Activated T-helper 1 cell treated with anti-CD3 and anti-CD28 coated beads, Interleukin-12 subunit alpha, Interleukin-12 subunit beta, Interleukin-2, Interleukin-4 antibody, amounts not matched to agents 30 ng/mL and 10 ng/mL and 1 ng/mL, durations not matched to agents 14 hours and 24 hours and 36 hours (primary cell): ENCODE measurements at places on chromosomes 3 and 15.

GRCh38 chr15:99424131-99424571 is 141.6 kb upstream of the MEF2A start:
- no peak for DNase-seq

GRCh38 chr3:118729546-118729945 is 305.1 kb downstream of the IGSF11 start:
- DNase-seq, result no peak

- DNase-seq, result no peak
Measured at GRCh38 chr3:177119829-177120228, 77.5 kb downstream of the TBL1XR1 start.

GRCh38 chr3:178406206-178406605 is 130.0 kb upstream of the KCNMB2 start:
- DNase-seq, result no peak

- no peak for DNase-seq
Measured at GRCh38 chr15:98938105-98938417, 69.5 kb downstream of the PGPEP1L start.

- DNase-seq, result no peak
Measured at GRCh38 chr3:169759256-169759655, 5.6 kb downstream of the TERC start.

GRCh38 chr3:26703519-26703918 is 80.9 kb downstream of the LRRC3B start:
- no peak for DNase-seq

DNA sequence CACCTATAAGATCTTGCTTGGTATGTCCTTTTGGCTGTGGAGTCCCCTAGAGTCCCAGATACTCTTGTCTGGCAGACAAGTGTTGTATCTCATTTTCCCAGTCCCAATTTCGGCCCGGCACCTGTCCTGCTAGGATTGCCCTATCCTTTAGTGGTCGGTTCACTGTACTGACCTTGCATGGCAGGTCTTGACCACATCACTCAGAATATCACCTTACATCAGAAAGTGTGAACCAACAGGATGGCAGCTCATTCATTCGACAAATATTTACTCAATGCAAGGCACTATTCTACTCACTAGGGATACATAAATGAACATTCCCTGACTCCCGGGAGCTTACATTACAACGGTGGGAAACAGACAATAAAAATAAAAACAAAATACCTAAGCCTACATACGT is 5.7 kb upstream of the CCDC80 start:
- DNase-seq, result no peak

DNA sequence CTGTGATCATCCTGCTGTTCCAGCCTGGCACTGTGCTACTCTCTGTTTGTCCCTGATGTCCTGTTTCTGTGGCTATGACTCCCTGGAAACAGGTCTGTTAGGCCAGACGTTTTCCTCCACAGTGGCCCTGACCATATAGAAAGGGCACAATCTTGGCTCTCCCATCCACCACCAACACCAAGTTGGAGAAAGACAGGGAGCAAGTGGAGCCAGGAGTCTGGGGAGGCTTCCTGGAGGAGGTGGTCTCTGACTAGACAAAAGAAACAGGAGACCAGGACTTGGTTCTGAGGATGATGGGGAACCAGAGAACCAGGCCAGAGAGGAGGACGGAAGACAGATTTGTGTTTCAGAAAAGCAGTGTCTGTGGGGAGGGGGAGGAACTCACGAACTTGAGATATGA is 49.2 kb upstream of the SMAD6 start:
- no peak for DNase-seq

GRCh38 chr3:154954757-154955156 is 125.4 kb upstream of the MME start:
- DNase-seq, result no peak

DNA sequence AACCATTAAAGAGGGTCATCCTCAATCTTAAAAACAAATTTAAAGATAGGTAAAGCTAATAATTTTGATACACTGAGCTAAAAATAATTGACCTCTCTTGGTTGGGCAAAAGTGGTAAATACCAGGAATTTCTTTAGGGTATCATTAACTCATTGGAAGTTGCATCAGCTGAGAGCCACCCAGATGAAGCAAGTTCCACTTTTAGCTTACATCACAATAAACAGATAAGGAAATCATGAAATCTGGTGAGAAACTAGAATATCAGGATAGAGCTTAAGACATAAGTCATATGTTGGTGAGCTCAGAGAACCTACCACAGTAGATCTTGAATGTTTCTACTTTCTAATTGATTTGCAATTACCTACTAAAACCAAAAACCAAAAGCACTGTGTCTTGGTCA is 97.4 kb upstream of the SLC2A2 start:
- DNase-seq, result no peak

DNA sequence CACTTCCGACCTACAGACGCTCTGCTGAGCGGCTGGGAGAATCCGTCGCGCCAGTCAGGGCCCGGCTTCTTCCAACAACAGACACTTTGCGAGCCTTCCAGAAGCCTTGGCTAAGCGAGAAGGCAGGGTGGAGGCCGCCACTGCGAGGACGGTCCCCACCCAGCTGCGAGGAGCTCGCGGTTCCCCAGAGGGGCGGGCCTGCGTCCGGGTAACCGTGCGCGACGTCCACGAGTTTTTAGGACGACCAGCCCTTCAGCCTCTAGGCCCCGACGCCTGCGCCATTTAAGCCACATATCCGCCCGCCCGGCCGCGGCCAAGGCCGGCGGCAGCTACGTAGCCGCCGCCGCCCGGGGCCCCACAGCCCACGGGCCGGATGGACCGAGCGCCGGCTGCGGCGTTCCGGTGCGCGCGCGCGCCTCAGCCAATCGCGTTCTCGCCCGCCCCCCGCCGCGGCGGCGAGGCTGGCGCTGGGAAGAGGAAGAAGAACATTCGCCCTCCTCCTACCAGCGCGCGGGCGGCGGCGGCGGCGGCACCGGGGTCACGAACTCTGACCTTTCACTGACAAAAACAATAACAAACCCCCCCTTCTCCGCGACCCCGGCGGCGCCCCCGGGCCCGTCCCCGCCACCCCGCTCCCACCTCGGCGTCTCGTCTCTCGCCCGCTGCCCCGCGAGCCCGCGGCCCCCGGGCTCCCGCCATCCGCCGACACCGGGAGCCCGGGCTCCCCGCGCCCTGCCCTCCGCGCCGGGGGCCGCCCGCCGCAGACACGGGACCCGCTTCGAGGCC is at the start of gene NR2C2:
NR2C2 (plus strand) TSS at position 484 of the 786 bp plus-strand sequence. CDS start 56,332 bp downstream, outside the sequence.
- peak; percentile 88 for DNase-seq

DNA sequence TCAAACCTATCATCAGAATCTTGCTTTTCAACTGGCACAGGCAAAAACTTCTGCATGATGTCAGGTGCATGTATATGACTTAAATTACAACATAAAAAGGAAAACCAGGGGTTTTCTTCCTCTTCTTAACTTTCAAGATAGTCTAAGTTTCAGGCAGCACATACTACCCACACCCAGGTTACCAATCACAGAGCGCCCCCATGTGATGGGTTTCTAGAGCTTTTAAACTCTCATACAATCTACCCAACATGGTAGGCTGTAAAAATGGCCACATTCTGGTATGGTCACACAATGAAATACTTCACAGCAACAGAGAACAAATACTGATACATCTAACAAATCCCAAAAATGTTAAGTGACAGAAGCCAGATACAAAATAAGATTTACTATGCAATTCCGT is 7.4 kb downstream of the MESD start:
- no peak for DNase-seq

DNA sequence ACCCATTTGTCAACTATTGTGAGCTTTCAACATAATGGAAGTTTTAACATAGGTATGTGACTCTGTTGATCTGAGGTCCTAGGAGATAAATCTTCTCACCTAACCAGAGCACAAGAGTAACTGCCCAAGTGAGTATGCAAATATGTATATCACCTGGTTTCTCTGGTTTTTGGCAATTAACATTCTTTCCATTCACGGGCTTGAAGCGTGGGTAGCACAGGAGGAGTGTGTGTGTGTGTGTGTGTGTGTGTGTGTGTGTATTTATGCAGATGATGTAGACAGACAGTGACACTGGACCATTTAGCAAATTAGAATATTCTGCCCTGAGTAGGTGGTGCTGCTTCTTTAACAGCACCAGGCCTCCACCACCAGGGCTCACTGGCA is 15.0 kb downstream of the EPHB1 start:
- DNase-seq, result no peak

DNA sequence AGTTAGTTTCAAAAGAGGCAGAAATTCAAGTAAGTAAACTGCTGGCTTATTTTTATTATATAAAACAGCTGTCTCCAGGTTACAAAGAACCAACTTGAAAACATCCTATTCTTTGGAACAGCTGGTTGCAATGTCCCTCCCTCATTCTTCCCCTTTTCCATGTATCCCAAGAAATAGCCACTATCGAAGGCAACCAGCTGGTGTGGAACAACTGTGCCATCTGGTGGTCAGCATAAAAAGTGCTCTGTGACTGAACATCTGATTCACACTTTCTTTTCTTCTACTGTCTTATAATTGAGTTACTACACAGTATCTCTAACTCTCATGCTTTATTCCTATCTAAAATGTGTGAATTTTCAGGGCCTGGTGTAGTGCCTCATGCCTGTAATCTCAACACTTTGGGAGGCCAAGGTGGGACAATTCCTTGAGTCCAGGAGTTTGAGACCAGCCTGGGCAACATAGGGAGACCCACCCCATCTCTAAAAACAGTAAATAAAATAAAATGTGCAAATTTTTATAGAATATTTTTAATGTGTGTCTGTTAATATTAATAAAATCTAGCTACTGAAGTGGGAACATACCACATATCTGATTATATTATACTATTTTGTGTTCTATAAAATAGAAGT is 9.6 kb downstream of the OSBPL11 start:
- peak; percentile 23 for DNase-seq

GRCh38 chr3:8400911-8401310 is 100.7 kb upstream of the LMCD1 start:
- no peak for DNase-seq

GRCh38 chr3:13881536-13882410 is 1.9 kb upstream of the WNT7A start:
- no peak for DNase-seq

DNA sequence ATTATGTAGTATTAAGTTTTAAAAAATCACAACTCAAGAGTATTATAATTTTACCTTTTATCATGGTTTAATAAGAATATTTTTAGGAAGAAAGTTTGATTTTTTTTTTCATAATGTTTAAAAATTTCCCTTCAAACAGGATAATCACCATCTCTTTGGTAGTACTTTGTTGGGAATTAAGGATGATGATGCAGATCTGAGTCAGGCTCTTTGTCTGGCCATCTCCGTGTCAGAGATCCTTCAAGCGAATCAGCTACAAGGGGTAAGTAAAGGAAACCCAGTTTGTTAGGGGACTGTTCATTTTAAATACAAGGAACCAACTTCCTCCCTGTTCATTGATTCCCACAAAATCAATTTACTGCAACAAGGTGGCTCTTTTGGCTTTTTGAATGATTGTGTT is 36.8 kb upstream of the NIT2 start:
- DNase-seq, result no peak

DNA sequence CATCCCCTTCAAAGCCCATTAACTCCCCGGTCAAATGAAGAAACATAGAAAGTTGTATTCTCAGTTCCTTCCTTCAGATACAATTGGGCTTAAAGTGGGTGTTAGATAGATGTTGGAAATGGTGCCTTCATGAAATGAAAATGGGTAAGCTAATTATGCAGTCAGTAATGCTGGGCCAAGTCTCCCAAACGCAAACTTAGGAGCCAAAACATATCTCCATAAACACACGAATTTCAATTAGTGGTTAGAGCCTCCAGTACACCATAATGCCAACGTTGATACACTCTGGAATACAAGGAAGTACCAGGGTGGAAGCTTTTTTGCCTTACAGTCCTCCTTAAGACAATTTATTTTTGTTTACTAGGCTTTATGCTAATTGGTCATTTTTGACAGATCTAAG is 1059.0 kb downstream of the TUSC7 start:
- no peak for DNase-seq

GRCh38 chr3:194840661-194841514 is 155.2 kb downstream of the FAM43A start:
- no peak for DNase-seq

- no peak for DNase-seq
Measured at GRCh38 chr3:42732196-42732828, 29.7 kb upstream of the HHATL start.

- DNase-seq, result no peak
Measured at GRCh38 chr3:13142552-13143380, 69.5 kb upstream of the IQSEC1 start.

- DNase-seq, result no peak
Measured at GRCh38 chr3:64575211-64575844, 112.5 kb downstream of the ADAMTS9 start.

DNA sequence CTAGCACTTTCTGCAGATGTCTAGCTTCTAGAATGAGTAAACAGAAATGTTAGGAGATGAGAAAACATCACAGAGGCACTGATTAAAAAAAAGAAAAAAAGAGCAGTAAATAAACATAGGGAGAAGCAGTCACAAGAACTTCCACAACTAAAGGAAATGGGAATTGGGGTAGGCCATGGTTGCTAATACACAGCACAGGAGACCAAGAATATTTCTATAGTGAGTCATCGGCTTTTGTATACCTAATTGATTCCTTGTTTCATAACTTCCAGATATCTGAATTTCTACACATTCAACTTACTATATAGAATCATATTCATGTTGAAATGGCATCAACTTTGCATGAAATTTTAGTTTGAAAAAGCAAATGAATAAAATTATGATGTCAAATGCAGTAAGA is 47.3 kb upstream of the TCF12 start:
- DNase-seq, result no peak

DNA sequence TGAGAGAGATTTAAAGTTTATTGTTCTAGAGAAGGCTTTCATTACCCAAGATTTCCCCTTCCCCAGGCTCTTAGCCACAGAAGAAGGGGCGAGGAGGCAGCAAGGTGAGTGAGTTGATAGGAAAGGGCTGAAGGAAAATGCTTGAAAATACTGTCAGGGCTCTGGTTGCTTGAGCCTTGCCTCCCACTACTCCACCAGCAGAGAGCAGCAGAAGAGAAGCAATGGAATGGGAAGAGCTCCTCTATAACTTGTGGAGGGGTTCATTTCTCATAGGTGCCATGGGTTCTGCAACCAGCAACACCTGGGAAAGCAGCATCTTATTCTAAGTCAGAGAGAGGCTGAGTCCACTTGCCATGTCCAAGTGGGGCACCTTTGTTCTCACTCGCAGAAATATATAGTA is 184.0 kb upstream of the CNTN6 start:
- DNase-seq, result no peak

GRCh38 chr3:75260-75659 is 121.3 kb upstream of the CHL1 start:
- DNase-seq, result no peak

- no peak for DNase-seq
Measured at GRCh38 chr3:39960515-39961191, 151.2 kb downstream of the MYRIP start.

DNA sequence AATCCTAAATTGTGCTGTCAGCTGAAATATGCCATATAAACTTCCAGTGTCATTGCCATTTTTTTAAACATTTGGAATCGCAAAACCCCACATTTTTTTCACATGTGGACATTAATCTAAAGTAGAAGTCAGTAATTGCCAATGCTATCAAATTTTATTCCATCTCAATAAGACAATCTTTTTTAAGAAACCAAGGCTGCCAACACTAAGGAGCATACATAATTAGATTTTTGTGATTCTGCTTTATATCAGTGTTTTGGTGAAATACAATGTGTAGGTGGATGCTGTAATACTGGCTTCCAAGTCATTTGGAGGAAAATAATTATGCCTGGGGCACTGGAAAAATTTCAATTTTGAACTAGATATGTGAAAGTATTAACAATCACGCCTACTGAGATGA is 256.7 kb downstream of the ZPLD1 start:
- DNase-seq, result no peak
